ENCODE measurements at places on chromosomes 1 and 21.

DNA sequence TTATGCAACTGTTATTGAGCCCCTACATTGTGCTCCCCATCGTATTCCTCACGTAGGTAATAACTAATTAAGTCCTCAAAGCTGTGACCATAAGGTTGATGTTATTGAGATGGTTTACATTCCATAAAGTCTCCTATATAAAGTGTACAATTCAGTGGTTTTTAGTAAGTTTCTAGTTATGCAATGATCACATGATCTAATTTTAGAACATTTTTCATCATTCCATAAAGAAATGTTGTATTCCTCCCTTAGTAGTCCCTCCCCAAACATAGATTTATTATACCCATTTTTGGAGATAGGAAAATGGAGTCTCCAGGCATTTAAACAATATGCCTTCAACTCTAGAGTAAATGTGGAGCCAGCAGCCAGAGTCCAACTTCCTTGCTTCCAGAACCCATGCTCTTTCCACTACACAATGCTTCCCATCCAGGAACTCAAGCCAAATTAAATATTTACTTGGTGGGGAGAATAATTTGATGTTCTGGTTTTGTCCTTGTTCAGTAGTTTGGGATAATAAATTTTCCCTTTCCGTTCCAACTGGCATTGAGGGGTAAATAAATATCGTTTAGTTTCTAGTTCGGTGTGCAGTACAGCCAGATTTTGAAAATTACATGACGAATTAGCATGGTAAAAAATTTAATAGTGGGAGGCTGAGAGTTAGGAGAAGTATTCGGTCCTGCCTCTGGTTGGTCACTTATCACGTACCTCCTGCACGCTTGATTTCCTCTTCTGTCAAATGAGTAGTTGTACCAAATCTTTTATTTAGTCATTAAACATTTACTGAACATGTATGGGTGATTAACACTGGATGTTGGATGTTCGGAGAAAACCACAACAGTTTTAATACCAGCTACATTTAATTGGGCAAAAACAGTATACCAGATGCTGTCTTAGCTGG, 66.3 kb downstream of the CACHD1 start:
- DNase-seq = no peak

GRCh38 chr21:31837618-31838390, 35.0 kb upstream of the HUNK start:
- DNase-seq = no peak

DNA sequence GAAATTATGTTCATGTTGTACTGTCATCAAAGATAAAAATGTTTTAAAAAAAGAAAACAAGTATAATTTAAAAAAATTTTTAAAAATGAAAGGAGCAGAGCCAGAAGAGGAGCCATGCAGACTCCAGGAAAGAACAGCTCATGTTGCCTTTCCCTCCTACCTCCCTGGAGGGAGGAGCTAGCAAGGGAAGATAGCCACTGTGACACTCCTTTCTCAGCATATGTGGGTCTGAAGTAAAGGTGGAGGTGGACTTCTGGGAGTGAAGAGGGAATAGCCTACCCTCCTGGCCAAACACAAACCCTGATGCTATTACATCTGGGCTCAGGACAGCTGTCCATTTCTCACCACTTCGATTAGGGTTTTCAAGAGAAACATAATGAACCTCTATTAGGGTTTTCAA, 54.2 kb downstream of the SLC2A1 start:
- no peak for DNase-seq

DNA sequence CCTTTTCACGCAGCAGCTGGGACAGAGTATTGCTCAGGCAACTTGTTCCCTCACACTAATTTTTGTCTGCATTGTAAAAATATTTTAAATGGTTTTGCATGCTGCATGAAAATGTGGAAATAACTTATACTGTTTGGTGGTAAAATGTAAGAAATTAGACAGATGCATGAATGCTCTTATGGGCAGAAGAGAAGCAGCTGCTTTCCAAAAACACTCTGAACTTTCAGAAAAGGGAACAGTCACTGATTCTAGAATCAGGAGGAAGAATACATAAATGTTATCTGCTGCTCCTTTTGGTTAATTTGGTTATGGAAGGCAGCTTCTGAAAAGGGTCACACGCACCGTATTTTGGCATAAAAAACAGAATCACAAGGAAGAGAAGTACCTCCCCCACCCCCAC, 87.0 kb upstream of the RUNX1 start:
- no peak for DNase-seq

DNA sequence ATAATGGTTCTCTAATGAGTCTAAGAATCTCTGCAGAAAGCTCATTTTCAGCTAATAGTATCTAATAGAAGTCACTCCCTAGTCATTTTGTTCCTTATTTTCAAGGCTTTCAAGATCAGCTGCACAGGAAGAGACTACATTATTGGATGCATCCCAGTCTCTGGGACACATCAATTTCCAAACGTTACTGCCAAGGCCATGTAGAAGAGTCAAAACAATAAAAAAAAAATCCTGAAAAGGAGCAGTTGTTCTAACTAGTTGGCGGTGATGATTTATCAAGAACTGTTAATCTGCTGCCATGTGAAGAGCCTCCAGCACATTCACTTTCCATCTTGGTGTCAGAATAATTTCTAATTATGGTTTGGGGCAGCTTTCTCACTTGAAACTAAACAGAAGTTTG, 5.7 kb downstream of the DDAH1 start:
- DNase-seq = no peak

DNA sequence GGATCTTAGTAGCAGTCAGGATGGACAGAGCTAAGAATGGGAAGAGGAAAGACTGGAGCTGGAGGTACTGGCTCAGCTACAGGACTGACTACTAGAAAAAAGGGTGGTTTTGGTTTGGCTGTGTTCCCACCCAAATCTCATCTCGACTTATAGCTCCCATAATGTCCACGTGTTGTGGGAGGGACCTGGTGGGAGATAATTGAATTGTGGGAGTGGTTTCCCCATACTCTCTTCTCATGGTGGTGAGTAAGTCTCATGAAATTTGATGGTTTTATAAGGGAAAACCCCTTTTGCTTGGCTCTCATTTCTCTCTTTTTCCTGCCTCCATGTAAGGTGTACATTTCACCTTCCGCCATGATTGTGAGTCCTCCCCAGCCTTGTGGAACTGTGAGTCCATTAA, 466.5 kb upstream of the DEPDC1 start:
- no peak for DNase-seq

- no peak for DNase-seq
Measured at GRCh38 chr1:169745015-169745861, 11.4 kb upstream of the SELE start.

DNA sequence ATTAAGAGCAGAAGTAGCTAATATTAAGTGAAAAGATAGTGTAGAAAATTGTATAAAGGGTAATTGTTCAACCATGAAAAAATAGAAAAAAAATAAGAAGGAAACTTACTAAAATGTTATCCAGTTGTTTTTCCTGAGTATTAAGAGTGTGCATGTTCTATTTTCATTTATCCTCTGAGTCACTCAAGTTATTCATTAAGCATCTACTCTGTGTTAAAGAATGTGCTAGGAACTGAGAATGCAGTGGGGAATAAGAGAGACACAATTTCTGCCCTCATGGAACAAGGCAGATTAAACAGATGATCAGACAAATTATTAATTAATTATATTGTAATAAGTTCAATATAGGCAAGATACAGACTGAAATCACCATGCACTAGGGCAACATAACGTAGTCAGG, 10.8 kb upstream of the PIGK start:
- no peak for DNase-seq

GRCh38 chr1:214551436-214552173, at the start of gene PTPN14:
Gene PTPN14, minus strand, starts transcription at chr1:214551602. Its CDS starts 86,799 bp downstream, at chr1:214464803.
- no peak for DNase-seq

DNA sequence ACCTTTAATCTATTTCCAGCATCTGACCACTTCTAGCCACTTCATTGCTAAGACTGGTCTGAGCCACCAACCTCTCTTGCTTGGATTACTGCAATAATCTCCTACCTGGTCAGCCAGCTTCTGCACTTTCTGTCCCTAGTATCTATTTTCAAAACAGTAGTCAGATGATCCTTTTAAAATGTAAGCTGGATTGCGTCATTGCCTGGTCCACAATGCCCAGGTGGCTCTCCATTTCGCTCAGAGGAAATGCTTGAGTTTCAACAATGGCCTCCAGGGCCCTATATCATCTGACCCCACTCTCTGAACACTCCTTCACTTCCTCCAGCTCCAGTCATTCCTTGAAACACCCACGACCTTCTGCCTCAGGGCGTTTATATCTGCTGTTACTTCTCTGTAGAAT, 2.3 kb downstream of the FYB2 start:
- no peak for DNase-seq

DNA sequence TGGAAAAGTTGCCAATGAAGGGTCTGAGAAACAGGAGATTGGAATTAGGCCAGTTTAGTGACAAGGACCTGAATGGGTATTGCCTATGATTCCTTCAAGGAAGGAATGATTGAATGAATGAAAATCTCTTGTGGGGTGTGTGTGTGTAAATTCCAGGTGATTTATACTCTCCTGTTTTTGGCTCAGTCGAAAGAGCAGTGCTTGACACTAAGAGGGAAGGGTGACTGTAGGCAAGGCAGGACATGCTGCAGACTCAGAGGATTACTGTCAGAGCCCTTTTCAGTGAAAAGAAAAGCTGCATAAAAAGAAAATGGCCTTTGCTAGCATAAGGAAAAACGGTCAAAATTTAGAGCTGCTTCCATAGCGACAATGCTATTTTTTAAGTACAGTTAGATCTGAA, 30.1 kb downstream of the C1orf21 start:
- DNase-seq = no peak

GRCh38 chr1:58363585-58363984, 182.9 kb downstream of the OMA1 start:
- DNase-seq = no peak

GRCh38 chr1:37306461-37306860, 167.9 kb upstream of the ZC3H12A start:
- no peak for DNase-seq

- DNase-seq = no peak
Measured at GRCh38 chr21:41680444-41681347, 86.2 kb downstream of the RIPK4 start.

- DNase-seq = no peak
Measured at GRCh38 chr1:221527886-221528624, 213.8 kb downstream of the DUSP10 start.

GRCh38 chr21:43826623-43826974, 37.2 kb downstream of the RRP1 start:
- DNase-seq = no peak

DNA sequence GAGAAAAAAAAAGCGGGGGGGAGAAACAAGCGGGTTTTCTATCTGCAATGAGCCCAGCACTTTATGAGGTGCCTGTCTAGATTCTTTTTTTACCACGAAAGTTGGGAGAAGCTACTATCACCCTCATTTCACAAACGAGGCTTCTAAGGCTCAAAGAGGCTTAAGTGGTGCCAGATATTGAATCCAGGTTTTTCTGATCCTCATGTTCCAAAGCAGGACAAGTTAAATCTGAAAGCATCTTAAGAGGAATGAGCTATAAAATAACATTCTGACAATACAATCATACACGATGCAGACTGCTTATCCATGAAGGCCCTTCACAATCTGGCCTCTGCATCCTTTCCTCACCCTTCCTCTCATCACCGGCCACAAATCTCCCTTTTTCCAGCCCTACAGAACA, 549.1 kb downstream of the SMYD3 start:
- no peak for DNase-seq

DNA sequence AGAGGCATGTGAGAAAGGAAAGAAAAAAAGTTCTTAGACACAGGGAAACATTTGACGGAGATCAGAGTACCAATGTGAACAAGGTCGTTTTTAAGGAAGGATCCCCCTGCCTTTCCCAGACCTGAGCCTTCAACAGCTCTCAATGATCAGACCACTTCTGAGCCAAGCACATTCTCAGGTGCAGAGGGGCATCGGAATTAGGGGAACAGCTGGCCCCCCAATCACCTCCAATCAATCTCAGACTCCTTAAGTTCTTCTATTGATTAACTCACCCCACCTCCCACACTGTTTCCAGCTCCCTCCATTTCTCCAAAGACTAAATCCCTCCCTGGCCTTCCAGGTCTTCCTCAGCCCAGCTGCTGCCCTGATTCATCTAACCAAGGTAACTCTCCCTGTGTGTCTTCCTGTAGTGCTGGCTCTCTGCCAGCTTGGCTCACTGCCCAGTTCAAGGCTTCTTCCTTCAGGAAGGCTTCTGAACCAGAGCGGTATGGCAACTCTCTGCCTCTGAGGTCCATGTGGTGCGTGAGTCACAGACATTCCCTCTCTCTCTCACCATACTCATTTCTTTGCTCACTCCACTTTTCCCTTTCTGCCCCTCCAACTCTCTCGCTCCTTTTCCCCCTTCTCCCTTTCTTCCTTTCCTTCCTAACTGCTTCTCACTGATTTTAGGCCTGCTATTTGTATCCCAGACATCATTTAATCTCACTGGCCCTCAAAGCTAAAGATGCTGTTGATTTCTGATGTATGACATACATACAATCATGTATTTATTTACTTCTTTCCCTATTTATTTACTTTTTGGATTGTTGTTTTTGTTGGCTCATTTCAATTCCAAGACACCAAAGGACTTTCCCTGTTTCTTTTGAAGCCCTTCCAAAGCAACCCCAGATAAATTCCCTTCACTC, 18.1 kb downstream of the CFAP45 start:
- DNase-seq = peak; percentile 28

DNA sequence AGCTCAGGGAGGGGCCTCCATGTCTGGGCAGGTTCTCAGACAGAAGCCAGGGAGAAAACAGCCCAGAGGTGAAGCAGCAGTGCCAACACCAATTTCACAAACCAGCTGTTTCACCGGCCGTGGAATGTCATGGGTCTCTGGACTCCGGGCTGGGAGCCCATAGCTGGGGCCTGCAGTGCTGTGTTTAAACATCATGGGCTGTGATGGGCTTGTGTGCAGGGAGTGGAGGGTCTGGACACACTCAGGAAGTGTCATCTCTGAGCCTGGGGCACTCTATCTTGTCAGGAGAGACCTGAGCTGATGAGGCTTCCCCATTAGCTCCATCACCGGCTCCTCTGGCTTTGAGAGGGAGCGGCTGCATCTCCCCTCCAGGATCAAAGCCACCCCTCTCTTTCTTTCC, 173.6 kb upstream of the IGSF21 start:
- DNase-seq = no peak

DNA sequence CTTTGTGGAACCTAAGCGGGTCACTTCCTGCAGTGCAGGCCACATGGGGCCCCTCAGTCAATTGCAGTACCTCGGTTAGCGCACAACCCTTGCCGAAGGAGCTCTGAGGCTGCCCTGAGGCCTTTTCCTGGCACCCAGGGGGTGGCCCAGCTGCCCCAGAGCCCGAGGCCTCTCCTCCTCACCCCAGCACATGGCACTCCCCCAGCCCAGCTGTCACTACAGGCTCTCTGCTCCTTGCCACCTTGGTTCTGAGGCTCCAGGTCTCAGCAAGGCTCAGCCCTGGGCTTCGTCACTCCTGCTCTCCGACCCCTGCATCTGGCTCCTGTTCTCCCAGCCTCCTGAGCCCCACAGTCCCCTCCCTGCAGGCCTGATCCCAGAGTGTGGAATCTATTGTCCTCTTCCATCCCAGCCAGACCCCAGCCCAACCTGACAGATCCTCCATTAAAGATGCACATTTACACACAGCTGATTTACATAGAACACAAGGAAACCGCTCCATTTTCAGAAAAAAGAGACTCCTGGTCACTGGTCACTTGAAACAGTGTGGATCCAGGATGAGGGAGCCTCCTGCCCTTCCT, 192.8 kb upstream of the POU3F1 start:
- no peak for DNase-seq

All from activated effector memory CD4-positive, alpha-beta T cell treated with Interleukin-2 at 50 U/mL for 16 hours (primary cell).